ENCODE measurements at places on chromosomes 1 and 21.

DNA sequence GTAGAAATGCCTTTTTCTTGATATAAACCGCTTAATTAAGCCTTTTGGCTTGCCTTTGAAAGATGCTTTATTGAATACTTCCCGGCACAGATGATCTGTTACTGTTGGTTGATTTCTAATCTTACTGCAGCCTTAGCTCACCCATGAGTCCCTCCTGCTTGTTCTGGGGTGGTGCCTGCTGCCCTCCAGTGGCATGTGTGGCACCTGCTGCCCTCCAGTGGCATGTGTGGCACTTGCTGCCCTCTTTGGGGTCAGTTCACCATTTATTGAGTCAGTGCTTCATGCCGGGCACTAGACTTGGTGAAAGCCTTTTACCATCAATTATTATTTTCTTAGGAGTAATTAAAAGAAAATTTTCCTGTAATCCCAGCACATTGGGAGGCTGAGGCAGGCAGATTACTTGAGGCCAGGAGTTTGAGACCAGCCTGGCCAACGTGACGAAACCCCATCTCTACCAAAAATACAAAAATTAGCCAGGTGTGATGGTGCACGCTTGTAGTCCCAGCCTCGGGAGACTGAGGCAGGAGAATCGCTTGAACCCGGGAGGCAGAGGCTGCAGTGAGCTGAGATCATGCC is 54.3 kb downstream of the ADARB1 start:
- peak; percentile 83 for DNase-seq

- DNase-seq, result no peak
Observed at GRCh38 chr1:10386761-10387676, 11.8 kb upstream of the PGD start.

- no peak for DNase-seq
Observed at GRCh38 chr1:29688471-29689365, 452.4 kb downstream of the PTPRU start.

DNA sequence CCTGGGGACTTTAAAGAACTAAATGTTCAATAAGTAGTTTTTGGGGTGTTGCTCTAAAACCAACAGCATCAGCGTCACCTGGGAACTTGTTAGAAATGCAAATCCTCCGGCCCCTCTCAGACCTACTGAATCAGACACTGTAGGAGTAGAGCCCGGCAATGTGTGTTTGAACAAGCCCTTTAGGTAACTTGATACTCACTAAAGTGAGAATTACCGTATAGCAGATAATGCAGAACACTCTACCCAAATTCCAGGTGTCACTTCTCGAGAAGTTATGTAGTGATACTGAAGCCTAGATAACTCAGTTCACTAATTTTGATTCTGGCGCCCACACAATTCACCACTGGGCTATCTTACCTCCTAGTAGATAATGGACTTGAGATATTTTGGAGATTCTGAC is 3.7 kb upstream of the DPT start:
- no peak for DNase-seq

- DNase-seq, result no peak
Observed at GRCh38 chr1:161733526-161733925, 12.2 kb downstream of the FCRLB start.

DNA sequence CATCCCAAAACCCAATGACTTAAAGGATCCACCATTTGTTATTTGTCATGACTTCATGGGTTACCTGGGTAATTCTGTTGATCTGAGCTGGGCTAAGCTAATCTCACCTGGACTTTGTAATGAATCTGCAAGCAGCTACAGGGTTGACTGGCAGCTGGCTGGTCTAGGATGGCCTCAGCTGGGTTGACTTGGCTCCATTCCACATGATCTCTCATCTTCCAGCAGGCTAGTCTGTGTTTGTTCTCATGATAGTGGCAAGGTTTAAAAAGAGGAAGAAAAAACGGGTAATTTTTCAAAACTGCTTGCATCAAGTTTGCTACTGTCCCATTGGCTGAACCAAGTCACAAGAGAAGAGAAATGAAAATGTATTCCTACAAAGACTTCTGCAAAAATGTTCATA is 24.8 kb upstream of the ZMYM4 start:
- no peak for DNase-seq

GRCh38 chr1:240739139-240739538 is 127.2 kb upstream of the GREM2 start:
- no peak for DNase-seq

GRCh38 chr21:44262338-44263056 is 800 bp upstream of the DNMT3L start:
- DNase-seq, result no peak

DNA sequence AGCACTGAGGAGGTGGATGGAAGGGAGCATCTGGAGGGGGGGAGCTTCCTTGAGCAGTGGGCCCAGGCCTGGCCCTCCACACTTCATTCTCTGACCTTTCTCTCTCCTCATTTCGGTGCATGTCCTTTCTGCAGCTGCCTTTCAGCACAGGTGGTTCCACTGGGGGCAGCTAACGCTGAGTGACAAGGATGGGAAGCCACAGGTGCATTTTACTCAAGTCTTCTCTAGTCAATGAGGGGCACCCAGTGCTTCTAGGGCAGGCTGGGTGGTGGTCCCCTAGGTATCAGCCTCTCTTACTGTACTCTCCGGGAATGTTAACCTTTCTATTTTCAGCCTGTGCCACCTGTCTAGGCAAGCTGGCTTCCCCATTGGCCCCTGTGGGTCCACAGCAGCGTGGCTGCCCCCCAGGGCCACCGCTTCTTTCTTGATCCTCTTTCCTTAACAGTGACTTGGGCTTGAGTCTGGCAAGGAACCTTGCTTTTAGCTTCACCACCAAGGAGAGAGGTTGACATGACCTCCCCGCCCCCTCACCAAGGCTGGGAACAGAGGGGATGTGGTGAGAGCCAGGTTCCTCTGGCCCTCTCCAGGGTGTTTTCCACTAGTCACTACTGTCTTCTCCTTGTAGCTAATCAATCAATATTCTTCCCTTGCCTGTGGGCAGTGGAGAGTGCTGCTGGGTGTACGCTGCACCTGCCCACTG is 43.2 kb downstream of the YARS1 start:
- DNase-seq, result no peak

DNA sequence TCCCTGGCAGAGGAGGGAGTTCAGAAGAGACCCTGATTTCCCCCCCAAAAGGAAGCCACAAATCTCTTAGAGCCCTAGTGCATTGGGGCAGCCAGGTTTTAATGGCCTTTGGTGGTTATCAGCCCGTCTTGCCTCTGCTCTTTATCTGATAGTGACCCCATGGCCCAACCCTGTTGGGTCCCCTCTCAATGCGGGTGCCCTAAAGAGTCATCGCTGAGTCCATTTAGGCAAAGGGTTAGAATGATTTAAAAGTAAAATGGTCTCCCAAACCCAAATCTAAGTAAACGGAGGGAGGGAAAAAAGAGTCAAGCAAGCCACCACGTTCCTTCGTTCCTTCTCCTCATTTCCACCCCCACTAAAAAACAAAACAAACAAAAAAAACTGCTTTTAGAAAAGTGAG is 164.0 kb downstream of the RUNX1 start:
- DNase-seq, result no peak

DNA sequence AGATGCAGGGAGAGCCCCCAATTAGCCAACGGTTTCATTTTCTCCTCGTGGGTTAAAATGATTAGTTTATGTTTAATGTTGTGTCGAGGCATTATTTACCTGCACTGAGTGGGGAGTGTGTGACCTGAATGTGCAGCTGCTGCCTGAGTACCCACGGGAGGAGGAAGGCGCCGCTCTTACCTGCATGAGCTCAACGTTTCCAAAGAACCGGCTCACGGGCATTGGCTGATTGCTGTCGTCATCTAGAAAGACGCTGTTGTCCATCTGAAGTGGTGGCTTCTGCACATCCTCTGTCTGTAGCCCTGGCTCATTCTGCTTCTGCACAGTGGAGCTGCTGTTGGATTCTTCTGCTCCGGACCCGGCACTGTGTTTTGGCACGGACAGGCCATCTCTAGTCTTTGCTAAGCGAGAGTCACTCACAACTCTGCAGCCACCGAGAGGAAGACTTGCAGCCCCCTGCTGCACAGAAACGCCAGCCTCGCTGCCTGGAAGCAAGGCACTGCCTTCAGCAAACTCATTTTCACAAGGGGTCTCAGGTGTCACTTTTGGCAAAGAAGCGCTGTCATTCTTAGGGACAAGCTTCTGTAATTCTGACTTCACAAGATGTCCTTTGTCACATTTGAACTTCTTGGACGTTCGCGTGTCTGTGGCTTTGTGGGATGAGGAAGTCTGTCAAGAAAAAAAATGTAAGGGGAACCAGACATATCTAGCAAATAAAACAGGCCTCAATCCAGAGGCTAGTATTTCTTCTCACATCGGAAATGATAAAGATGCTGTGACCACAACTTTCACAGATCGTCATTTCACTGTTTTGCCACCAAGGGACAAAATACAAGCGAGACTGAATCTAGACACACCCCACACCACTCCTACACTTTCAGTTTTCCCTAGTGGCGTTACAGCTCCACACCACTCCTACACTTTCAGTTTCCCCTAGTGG is 9.4 kb downstream of the C1orf174 start:
- peak; percentile 61 for DNase-seq

DNA sequence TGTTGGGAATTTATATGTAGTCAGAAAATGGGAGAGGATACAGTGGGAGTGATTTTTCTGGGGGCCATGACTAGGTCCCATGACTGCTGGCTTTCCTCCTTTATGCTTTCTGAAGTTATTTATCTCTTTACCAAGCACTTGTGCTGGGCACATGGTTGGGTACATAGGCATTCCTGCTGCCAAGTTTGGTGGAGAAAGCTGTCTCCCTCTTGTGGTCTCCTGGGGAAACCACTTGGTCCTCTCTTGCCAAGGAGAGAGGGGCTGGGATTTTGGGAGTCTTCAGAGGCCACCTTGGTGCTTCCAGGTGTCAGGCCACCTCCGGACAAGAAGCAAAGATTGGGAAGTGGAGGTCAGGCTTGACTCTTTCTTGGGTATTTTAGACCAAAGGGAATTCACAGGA is 120.2 kb upstream of the KCNE2 start:
- DNase-seq, result peak; percentile 31

DNA sequence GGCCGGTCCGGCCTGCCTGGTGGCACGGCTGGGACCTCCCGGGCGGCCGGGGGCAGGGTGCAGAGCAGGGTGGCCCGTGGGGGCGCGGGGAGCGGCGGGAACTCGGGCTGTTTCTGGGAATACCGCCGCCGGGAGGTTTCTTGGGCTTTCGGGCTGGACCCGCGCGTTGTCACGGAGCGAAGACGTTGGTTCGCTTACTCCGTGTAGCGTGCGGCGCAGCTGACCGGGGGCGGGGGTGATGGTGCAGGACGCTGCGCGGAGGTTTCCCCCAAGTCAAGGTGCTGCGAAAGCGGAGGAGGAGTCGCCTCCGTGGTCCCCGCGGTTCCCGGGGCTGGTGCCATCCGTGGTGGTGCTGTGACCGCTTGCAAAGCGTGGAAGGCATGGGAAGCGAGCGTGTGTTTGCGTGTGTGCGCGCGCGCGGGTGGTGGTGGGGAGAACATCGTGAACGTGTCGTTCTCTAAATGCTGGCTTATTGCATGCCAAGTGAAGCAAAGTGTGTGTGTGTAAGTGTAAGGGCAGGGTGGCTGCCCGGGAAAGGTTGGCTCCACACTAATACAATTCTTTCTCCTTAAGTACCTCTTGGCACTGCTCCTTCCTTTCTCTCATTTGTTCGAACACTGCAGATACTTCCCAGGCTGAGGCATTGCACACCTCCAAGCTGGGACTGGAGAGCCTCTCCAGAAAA is 1.1 kb downstream of the RYR2 start:
- DNase-seq, result no peak

GRCh38 chr1:94946886-94947285 is 20.0 kb upstream of the CNN3 start:
- DNase-seq, result no peak

GRCh38 chr1:69494221-69494620 is 73.5 kb upstream of the LRRC7 start:
- no peak for DNase-seq

- DNase-seq, result no peak
Observed at GRCh38 chr1:233319272-233319671, 8.3 kb upstream of the MAP3K21 start.

- DNase-seq, result peak; percentile 36
Observed at GRCh38 chr1:89844241-89844807, 23.5 kb downstream of the LRRC8D start.

DNA sequence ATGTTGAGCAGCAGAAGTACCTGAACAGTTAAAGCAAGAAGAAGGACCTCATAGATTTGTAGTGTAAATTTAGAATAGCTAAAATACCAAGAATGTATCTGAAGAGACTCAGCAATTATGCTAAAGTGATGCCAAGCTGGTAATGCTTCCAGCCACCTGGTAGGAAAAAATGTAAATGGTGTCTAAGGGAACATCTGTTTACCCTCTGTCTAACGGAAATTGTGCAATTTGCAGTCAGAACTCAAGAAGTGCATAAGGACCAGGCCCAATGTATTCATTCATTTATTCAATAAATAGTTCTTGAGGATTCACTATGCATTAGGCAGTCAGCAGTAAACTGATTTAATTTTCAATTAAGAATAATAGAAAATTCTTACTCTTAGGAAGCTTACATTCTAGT is 116.0 kb upstream of the ADGRL4 start:
- no peak for DNase-seq

DNA sequence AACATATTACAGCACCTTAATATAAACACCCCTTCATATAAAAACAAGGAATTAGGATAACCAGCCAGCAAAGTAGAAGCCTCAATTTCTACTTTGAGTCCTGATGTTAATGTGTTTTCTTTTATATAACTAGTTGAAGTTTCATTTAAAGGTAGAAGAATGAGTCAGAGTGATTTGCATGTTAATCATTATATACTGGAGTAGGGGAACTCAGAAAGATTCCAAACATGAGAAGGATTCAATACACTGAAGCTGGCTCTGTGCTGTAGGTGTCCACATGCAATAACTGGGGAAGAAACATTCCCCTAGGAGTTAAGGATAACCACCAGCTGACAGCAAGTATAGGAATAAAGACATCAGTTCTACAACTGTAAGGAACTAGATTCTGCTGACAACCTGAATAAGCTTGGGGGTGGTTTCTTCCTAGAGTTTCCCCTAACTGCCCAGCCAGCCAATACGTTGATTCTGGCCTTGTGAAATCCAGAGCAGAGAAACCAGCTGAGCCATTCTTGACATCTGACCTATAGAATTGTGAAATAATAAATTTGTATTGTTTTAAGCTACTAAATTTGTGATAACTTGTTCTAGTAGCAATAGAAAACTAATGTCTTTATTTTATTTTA is 33.4 kb upstream of the RNPC3 start:
- no peak for DNase-seq

DNA sequence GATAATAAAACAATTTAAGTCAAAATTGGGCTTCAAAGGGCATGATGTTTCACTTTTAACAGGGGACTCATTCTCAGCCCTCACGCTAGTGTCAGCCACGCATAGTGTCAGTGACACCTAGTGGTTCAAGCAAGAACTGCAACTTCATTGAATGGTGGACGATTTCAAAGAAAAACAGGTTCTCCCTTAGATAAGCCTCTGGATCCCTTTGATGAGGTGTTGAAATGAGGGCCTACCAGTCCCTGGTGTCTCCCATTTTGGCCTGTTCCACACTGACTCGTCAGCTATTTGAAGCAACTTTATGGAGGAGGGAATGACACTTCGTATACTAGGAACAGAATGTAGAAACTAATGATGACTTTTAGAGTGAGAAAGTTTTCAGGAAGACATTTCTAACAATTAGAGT is 56.2 kb downstream of the FCRL5 start:
- DNase-seq, result peak; percentile 52
